GM23338 (cell line): ENCODE measurements at places on chromosomes 13 and 19.

DNA sequence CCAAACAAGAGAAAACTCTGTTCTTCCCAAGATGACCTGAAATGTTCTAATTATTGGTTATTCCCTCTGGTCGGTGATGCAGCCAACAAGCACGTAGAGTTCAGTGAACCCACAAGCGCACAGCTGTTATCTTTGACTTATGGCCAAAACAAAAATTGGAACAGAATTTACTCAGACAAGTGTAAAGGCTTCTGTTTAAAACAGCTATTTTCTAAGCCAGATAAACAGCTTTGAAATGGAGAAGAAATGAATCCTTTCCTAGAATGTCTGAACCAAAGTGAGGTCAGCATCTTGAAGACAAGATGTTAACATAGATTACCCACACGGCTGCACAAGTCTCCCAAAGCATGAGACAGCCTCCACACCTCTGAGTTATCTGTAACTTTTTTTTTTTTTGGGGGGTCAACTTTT lies 669.2 kb downstream of the DIAPH3 start:
- DNase-seq: no peak

GRCh38 chr13:46168341-46168740 lies 13.6 kb downstream of the LCP1 start:
- no peak for DNase-seq

GRCh38 chr13:75818179-75818967 lies 182.2 kb downstream of the LMO7 start:
- no peak for DNase-seq

- DNase-seq: no peak
Observed at GRCh38 chr13:19239114-19239860, 57.7 kb upstream of the TUBA3C start.

DNA sequence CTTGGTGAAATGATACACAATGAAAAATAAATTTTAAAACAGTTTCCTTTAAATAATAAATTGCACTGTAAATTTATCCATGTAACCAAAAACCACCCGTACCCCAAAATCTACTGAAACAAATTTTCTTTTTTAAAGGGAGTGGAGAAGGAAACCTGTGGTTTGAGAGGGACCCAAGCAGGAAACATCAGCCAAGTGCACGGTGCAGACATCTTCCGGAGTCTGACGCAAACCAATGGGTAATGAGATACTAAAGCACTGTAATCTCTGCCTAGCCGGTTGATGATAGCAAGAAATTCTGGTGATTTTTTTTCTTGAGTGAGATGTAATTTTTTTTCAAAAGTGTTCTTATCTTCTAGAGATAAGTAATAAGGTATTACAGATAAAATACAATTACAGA lies 115.4 kb downstream of the ABCC4 start:
- no peak for DNase-seq

- peak; percentile 87 for DNase-seq
Observed at GRCh38 chr19:7109678-7110289, 40.3 kb downstream of the ZNF557 start.

- no peak for DNase-seq
Observed at GRCh38 chr13:23321535-23322241, 111.8 kb downstream of the SACS start.

DNA sequence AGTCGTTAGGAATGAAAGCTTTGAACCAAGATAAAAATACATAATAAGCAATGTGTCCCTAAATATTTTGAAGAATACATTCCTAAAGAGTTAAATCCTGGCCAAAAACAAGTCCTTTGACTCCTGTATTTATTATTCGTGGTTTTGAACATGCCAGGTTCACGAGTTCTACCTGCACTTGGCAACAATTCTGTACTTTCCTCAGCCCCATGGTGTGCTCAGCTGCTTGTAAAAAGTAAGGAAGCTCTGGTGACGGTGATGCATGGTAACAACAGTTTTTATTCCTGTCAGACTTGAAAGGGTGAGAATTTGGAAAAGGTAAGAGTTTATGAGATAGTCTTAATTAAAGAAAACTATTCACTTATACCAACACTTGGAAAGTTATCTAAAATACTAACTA lies 95.0 kb upstream of the KLF12 start:
- DNase-seq: no peak

GRCh38 chr13:85095418-85096272 lies 703.6 kb downstream of the SLITRK6 start:
- no peak for DNase-seq

DNA sequence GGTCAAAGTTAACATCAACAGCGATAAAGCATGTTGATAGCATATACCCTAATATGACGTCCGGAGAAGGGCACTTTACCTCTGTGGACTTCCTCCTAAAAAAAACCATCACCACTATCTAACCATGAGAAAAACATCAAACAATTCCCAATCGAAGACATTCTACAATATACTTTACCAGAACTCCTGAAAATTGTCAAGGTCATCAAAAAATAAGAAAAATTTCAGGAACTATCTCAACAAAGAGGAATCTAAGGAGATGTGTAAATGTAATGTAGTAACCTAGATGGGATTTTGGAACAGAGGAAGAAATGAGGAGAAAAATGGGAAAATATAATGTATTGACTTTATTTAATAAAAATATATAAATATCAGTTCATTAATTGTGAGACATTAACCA lies 1026.8 kb upstream of the MIR17HG start:
- no peak for DNase-seq

- DNase-seq: no peak
Observed at GRCh38 chr13:79194272-79194671, 211.8 kb downstream of the RBM26 start.

DNA sequence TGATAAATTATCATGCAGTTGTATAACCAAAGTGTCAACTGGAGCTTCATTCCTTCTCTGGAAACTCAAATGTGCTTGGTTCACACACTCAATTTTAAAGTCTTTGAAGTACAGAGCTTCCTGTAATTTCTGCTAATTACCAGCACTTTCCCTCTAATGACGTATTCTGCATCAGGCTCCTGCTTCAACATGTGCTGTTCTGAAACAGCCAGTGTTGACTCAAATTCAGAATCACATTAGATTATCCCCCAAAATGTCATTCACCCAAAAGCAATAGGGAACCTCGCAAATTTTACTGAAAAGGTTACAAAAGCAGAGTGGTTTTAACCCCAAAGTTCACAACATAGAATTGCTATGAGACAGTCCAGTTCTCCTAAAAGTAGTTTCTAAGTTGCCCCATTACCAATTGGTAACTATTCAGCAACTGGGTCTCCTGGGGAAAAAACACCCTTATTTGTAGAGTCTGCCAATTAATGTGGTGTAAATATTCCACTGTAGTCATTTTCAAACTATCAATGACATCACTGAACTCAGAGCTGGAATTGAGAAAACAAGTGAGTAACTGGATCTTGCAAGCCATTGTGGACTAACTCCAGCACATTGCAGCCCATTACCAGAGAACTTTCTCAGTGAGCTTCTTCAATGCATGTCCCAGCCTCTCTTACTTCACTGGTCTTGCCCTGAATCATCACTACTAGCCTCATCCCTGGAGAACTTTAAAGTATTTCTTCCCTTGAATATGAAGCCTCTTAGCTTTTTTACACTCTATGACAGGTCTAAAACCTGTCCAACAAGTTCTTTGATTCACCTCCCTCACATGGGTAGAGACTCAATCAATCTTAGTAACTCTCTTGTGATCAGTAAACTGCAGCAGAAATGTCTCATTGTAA lies 955.4 kb downstream of the EFNB2 start:
- DNase-seq: no peak

GRCh38 chr13:67855741-67856238 lies 625.7 kb upstream of the PCDH9 start:
- DNase-seq: no peak

GRCh38 chr19:51460164-51460992 lies 2.1 kb upstream of the SIGLEC8 start:
- peak; percentile 77 for DNase-seq

DNA sequence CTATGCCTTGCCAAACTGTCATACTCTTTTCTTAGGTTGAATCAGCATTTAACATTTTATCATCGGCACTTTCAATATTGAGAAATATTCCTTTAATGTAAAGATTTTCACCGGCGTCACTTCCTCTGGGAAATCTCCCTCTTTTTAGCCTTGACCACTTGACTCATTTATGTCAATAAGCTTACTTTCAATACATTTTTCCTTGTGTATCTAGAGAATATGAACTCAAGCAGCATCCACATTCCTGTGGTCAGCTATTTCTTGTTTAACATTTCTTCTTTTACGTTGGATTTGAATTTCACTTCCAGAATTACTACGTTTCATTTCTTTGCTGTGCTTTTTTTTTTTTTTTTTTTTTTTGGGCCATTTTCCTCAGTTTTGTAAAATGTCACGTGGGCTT lies 271.2 kb upstream of the HTR2A start:
- no peak for DNase-seq

- no peak for DNase-seq
Observed at GRCh38 chr13:110676595-110677587, 29.0 kb downstream of the CARS2 start.

DNA sequence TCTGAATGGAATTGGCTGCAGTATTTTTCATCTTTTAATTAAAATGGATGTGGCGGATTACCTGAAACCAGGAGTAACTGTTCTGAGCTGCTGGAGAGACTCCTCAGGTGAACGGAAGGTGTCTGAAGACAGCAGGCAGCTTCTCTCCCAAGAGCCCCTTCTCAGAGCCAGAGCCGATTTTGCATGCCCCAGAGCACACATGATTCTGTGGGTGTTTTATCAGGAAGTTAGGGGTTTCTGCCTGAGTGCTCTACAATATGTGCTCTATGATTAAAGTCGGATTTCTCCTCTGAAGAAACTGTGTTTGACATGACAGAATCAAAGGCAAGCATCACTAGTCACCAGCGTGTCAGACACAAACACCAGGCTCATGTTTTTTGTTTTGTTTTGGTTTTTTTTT lies 60.7 kb upstream of the MCF2L start:
- no peak for DNase-seq

GRCh38 chr13:41648314-41648935 lies 191.1 kb downstream of the RGCC start:
- DNase-seq: peak; percentile 33

GRCh38 chr13:37775871-37776270 lies 93.7 kb downstream of the TRPC4 start:
- DNase-seq: no peak

- peak; percentile 89 for DNase-seq
Observed at GRCh38 chr19:10269333-10270179, 1.4 kb upstream of the ICAM1 start.

- no peak for DNase-seq
Observed at GRCh38 chr19:46147791-46148288, at the start of gene IGFL2. Gene IGFL2 (plus strand): TSS chr19:46148238. CDS start chr19:46148279, 41 bp downstream.

GRCh38 chr19:40700083-40700482 lies 9.6 kb upstream of the NUMBL start:
- DNase-seq: no peak

GRCh38 chr19:2047449-2048103 lies 3.5 kb downstream of the MKNK2 start:
- DNase-seq: no peak

DNA sequence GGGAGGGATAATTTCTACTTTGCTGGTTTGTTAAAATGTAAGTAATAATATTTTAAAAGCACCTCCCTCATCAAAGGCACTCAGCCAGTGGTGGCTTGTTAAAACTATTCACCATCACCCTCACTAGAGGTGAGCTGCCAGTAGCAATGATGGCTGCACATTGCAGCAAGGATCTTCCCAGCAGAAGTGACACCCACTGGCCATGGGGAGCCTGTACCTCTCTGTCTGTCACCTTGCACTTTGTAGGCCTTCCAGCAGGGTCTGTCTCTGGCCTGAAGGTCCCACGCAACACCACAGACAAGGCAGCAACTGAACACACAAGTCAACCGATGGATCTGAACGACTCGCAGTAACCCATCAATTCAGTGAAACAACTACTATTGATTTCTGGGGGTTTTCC lies 47.3 kb upstream of the C13orf42 start:
- no peak for DNase-seq

GRCh38 chr13:90443268-90443667 lies 904.2 kb upstream of the MIR17HG start:
- DNase-seq: no peak

- DNase-seq: no peak
Observed at GRCh38 chr13:60727140-60727539, 330.1 kb downstream of the TDRD3 start.

DNA sequence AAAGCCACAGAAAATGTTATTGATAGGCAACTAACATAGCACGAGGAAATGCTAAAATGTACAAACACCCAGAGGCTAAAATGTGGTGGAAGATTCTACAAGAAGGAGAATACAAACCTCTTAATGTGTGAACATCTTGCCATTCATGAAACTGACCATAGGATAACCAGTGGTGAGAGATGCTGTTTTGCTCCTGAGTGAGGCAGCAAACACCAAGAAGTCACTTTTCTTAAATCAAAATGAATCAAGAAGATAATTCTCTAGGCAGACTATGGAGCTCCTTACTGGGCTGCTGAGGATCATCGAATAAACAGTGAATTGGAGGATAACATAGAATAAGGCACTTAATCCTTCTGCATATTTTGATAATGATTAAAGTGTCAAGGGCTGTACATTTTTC lies 375.4 kb upstream of the SLITRK6 start:
- DNase-seq: peak; percentile 13

DNA sequence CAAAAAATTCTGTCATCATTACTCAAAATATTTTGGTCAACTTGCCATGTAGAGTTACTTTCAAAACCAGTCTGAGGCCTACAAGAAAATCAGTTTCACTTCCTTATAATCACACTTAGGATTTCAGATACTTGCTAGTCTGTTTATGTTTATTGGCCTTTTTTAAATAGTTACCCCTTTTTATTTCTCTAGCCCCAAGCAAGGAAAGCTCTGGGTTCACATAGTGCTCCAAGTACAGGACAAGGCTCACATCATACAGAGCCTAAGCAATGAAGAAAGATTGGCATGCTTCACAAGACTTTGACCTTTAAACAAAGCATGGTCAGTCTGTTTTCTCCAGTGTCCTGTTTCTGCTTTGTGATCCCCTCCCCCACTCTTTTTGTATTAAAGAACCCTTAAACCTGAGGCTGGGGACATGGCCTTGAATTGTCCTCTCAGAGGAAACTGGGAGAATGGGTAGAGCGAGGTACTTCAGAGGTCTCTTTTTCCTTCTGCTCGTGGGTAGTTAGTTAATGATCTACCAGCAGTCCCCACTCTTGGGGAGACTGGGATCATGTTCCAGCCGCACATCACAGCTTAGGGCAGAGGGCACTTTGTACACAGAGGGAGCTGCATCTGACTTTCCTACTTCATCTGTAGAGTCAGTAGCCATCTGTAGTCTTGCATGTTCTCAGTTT lies 30.7 kb downstream of the CEACAM1 start:
- DNase-seq: no peak

- DNase-seq: peak; percentile 96
Observed at GRCh38 chr19:53308339-53308811, 25.2 kb upstream of the ZNF845 start.

- DNase-seq: no peak
Observed at GRCh38 chr13:113552786-113553434, 31.6 kb upstream of the TFDP1 start.
